ENCODE measurements at places on chromosomes 3 and 15.

DNA sequence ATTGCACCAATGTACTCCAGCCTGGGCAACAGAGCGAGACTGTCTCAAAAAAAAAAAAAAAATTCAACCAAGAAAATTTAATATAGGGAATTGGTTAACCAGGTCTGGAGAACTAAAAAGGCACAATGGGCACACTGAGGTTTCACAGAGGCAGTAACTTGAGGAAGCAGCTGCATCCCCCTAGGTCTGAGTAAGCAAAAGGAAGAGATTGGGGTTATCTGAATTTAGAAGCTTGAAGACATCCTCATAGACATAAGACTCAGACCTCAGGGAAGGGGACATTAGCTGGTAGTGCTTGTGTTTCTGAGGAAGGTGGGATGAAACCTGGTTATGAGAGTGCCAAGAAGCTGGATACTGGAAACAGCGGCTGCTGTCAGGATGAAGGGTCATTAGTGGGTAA, 50.1 kb upstream of the LEKR1 start:
- no peak for DNase-seq

DNA sequence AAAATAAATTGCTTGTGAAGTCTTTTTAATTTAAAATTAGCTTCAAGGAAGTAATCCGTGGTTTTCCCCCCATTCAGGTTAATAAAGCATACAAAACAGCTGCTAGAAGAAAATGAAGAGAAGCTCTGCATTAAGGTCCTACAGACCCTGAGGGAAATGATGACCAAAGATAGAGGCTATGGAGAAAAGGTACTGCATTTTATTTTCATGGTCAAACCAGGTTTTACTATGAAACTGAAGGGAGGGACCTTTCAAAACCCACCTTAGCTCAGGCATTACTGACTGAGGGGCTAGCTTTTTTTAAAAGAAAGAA, 218.5 kb downstream of the ITPR1 start:
- DNase-seq = no peak

GRCh38 chr3:3665961-3666640, 133.1 kb upstream of the LRRN1 start:
- no peak for DNase-seq

GRCh38 chr3:186311441-186311840, 50.6 kb downstream of the DGKG start:
- no peak for DNase-seq

DNA sequence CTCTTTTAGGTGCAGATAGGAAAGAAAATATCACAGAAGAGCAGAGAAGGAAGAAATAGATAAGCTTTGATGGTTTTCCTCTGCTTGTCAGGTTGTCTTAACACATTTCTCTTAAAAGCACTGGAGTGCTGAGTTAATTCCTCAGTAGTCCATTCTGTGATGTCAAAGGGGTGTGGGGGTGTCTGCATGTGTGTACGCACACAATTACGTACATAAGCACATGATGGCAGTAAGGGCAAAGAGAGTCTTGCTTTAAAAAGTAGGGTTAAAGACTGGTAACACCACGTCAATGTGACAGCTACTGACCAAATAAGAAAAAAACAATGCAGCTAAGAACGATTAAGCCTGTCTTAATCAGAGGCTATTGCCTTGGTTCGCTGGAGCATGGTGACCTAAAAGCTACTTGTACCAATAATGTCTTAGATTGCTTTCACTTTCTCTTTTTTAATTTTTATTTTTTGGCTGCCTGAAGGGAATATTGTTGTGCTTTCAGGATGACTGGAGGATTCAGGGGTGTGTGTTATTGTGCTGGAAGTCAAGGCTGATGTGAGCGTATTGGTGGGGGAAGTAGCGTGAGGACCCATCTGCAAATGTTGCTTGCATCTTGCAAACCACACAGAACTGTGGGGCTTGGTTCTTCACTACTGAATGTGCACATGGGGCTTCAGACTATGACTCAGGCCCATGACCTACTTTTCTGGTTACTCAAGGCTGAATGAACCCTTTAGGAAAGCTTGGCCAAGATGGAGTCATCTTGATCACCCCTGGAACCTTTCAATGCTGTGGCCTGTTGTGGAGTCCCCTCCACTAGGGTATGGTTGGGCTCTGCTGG, 417.8 kb upstream of the TPM1 start:
- no peak for DNase-seq

GRCh38 chr3:71130471-71131374, 452.8 kb downstream of the FOXP1 start:
- DNase-seq = peak; percentile 31

DNA sequence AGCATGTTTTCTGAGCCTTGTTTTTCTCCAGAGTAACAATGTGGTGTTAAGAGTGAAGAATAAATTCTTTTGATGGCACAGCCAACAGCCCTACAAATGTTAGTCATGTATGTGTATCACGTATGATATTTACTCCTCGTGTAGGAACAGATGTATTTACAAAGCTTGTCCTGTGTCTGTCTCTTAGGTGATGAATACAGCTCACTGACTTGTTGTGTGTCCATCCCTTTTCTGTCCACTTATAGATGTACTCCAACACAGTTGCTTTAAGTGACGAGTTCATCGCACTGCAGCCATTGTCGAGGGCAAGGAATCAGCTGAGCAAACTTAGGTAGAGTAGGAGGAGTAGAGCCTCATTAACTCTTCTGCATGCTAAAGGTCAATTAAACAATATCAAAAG, 78.1 kb downstream of the DCUN1D1 start:
- DNase-seq = no peak

DNA sequence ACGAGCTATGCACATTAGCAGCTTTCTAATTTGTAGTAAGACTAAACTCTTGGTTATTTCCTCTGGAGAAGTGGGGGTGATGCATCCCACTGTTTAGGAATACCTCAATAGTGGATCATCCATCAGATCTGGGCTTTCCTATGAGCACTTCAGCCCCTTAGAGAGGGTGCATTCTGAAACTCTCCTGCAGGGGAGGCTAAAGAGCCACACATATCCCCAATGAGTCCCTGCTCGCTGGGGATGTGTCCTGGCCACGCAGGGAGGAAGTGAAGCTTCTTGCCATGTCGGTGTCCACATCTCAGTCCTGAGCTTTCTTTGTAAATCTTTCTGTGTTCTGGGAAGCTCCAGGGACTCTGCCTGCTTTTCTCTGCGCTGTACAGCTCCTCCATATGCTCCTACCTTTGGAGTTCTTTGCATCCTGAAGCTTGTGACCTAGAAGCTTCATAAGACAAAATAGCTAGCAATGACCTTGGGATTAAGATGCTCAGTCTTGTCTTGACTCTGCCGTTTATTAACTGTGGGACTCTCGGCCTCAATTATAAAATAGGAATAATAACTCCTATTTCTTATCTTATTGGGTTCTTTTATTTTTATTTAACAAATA, 28.3 kb upstream of the MASP1 start:
- DNase-seq = peak; percentile 12

GRCh38 chr15:101116681-101116976, 135.2 kb downstream of the CHSY1 start:
- no peak for DNase-seq
